ENCODE measurements at places on chromosomes 2 and 18. TPM values are rescaled to one million over a fixed set of nuclear protein-coding genes. Genes with fewer than 3 reads are reported as not detected.

UGT1A6 gene
- polyA plus RNA-seq: not detected

GKN2 gene
- polyA plus RNA-seq: not detected

DNA sequence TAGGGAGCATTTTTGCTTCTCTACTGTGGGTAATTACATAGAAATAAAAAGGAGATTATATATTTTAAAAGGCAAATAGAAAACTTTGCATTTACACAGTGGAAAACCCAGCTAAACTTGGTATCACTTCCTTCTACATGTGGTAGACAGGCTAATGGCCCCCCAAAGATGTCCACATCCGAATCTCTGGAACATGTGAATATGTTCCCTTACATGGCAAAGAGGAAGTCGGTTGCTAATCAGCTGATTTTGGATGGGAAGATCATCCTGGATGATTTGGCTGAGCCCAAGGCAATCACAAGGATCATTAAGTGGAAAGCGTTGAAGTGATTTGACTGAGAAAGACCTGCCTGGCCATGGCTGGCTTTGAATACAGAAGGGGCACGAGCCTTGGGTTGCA is 26.2 kb downstream of the CREG2 start:
- H3K27me3 ChIP-seq: peaks cover 4% of the 10 kb centered on the region
- peaks cover 17% of the 10 kb centered on the region for H3K4me1 ChIP-seq
- no peak overlapping the region for H3K4me3 ChIP-seq
- H3K36me3 ChIP-seq: no peaks in the 10 kb centered on the region
- no peak overlapping the region for H3K27ac ChIP-seq
- DNase-seq: no peak

KCNE4 gene
- polyA plus RNA-seq: not detected

GRCh38 chr2:39216346-39217191 is 27.2 kb downstream of the CDKL4 start:
- DNase-seq: peak; percentile 76
- H3K27ac ChIP-seq: peak overlapping the region; percentile 65
- H3K36me3 ChIP-seq: no peaks in the 10 kb centered on the region
- peak overlapping the region; percentile 76 for H3K4me3 ChIP-seq
- H3K4me1 ChIP-seq: peaks cover 44% of the 10 kb centered on the region

DNA sequence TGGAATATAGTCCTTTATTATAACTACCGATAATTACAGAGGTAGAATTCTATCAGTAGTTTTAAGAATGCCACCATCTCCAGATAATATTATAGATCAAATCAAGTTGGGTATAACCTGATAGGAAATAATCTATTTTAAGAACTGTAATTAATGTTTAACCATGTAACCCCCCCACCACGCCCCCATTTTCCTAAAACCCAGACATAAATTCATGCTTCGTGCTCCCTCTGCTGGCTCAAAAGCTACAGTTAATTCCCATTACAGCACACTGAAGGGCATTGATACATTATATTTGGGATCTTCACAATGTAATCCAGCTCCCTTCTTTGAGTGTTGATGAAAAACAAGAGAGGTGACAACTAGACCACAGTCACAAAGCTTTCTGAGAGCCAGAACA is 228.0 kb upstream of the SMAD7 start:
- H3K4me1 ChIP-seq: peaks cover 2% of the 10 kb centered on the region
- no peaks in the 10 kb centered on the region for H3K27me3 ChIP-seq
- no peaks in the 10 kb centered on the region for H3K36me3 ChIP-seq
- H3K27ac ChIP-seq: no peak overlapping the region
- no peak overlapping the region for H3K4me3 ChIP-seq

DNA sequence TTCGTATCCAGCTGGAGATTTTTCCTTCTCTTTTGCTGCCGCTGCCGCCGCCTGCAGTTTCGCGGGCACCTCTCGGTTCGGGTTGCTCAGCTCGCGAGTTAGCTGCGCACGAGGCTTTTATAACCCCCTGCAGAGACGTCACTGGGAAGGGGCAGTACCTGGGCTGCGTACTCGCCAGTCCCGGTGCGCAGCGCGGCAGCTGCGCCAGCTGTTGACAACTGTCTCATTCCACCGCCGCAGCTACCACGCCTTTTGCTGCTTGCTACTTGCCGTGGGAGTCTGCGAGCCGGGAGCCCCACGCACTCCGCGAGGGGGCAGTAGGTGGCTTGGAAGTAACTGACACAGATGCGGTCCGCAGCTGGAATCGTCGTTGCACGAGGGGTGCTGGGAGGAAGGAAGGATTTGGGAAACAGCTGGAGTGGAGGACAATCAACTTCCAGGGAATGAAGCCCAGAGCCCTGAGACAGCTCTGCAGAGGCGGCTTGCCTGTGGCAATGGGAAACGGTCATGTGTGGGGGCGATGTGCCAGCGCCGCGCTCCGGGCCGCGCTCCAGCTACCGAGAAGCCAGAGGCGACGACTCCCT is at the start of gene TACR1:
TSS of gene TACR1 (minus strand) at position 93 of the 584 bp plus-strand sequence. CDS start 586 bp downstream, outside the sequence.
- peaks cover 9% of the 10 kb centered on the region for H3K27me3 ChIP-seq
- no peak within 1 kb of the TSS for H3K27ac ChIP-seq
- DNase-seq: no peak
- H3K4me1 ChIP-seq: no peaks in the 10 kb centered on the region
- H3K4me3 ChIP-seq: no peak within 1 kb of the TSS

ABCB11 gene
- not detected for polyA plus RNA-seq

GRCh38 chr2:23602116-23602515 is 217.1 kb downstream of the KLHL29 start:
- H3K27me3 ChIP-seq: peaks cover 3% of the 10 kb centered on the region
- DNase-seq: no peak
- H3K27ac ChIP-seq: no peak overlapping the region
- no peaks in the 10 kb centered on the region for H3K4me1 ChIP-seq
- no peak overlapping the region for H3K4me3 ChIP-seq

KIAA2012 gene
- polyA plus RNA-seq: not detected

DNA sequence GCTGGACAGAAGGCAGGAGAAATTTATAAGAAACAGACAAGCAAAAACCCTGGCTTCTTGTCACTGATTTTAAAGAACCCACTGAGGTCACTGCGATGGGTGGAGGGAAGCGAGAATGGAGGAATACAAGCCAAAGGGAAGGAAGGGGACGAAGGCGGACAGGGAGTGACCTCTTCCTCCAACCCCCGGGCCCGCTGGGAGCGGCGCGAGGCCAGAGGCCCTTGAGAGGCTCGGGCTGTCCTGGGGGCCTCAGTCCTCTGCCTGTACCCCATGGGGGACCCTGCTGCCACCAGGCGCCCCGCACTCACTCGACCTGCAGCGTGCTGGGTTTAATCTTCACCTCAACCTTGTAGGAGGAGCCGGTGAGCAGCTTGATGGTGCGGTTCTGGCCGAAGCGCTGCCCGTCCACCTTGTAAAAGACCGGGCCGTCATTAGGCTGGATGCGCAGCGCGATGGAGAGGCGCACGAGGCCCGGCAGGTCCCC is 793 bp downstream of the CNRIP1 start:
- no peaks in the 10 kb centered on the region for H3K36me3 ChIP-seq
- peaks cover 10% of the 10 kb centered on the region for H3K4me1 ChIP-seq
- no peak for DNase-seq
- peak overlapping the region; percentile 89 for H3K4me3 ChIP-seq
- H3K27me3 ChIP-seq: peaks cover 9% of the 10 kb centered on the region

DNA sequence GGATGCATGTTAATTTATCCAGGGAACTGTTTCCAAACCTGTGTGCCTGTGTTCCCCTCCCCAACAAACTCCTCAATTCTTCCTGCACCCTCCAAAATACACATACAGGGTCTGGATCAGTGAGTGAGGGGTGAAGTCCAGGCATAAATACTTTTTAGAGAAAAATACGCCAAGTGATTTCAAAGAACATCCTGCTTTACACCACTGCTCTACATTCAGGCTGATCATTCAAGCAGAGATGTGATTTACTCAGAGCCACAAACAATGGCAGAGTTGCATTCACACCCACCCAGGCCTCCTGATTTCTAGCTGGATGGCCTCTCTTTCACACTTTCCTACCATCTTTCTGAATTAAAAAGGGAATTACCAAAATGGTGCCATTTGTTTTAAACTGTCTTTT is 289.5 kb upstream of the SLC14A2 start:
- no peak overlapping the region for H3K4me3 ChIP-seq
- no peaks in the 10 kb centered on the region for H3K36me3 ChIP-seq
- DNase-seq: no peak
- peaks cover 9% of the 10 kb centered on the region for H3K27me3 ChIP-seq
- H3K27ac ChIP-seq: no peak overlapping the region

DNA sequence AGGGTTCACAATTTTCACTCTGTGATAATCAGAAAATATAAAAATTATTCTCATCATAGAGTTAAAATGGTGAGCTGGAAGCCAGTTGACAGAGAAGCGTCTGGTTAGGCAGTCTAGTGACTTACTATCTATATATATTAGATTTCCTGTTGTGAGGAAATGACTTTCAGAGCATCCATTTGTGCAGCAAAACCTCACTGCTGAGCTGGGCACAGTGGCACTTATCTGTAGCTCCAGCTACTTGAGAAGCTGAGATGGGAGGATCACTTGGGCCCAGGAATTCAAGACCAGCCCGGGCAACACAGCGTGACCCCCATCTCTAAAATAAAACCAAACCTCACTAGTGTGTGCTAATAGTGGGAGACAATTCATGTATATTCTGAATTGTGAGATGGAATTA is 7.2 kb upstream of the KIAA2012 start:
- H3K4me1 ChIP-seq: no peaks in the 10 kb centered on the region
- peaks cover 15% of the 10 kb centered on the region for H3K27me3 ChIP-seq
- H3K27ac ChIP-seq: no peak overlapping the region
- H3K36me3 ChIP-seq: no peaks in the 10 kb centered on the region

DNA sequence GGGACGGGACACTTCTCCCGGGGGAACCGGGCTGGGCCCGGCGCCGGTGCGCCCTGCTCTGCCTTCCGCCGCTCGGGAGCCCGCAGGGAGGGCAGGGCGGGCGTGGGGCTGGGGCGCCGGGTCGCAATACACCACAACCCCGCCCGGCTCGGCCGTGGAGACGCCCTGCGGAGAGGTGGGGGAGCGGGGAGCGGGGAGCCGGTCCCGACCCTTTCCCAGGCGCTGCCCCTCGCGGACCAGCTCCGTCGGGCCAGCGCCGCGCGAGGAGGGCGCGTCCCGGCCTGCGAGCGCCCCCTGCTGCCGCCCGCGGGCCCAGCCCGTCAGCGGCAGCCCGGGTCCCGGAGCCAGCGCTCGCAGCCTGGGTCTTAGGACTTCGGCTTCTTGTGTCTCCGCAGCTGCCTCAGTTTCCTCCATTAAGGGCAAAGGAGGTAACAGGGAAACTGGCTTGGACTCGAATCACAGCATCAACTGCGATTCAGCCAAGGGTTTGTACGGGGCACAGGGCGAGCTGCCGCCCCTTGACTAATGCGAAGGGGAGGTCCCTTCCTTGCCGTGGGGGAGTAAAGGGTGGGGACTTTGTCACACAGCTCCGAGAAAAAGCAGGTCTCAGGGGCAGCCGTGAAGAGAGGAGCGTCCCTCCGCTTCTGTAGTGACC is 635 bp upstream of the ADRA2B start:
- no peaks in the 10 kb centered on the region for H3K36me3 ChIP-seq
- no peak overlapping the region for H3K27ac ChIP-seq
- peaks cover 13% of the 10 kb centered on the region for H3K27me3 ChIP-seq

GRCh38 chr2:222844323-222844722 is 16.5 kb upstream of the ACSL3 start:
- H3K27me3 ChIP-seq: no peaks in the 10 kb centered on the region
- H3K4me1 ChIP-seq: no peaks in the 10 kb centered on the region
- H3K36me3 ChIP-seq: no peaks in the 10 kb centered on the region
- no peak for DNase-seq

IL1RL1 gene
- 1.8 TPM for polyA plus RNA-seq

- peak overlapping the region; percentile 93 for H3K27ac ChIP-seq
- H3K4me3 ChIP-seq: peak overlapping the region; percentile 95
- no peaks in the 10 kb centered on the region for H3K36me3 ChIP-seq
- H3K27me3 ChIP-seq: peaks cover 10% of the 10 kb centered on the region
Measured at GRCh38 chr2:151260573-151261230, 961 bp downstream of the RBM43 start.

TMEM247 gene
- polyA plus RNA-seq: not detected

DNA sequence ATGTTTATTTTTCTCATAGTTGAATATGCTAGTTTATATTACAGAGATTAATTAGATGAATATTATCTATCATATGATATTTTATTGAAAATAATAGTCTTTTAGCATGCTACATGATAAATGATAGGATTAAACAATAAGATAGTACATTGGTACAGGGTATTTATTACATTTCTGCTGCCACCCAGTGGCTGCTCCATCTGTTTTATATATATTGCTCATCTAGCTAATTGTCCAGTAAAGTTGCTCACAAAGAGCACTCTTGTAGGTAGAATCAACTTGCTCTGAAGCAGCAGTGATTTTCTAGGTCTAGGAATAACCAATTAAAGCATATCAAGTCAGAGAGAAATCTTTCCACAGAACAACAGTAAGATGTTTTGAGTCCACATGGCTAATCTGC is 183.3 kb downstream of the ASXL3 start:
- no peak overlapping the region for H3K27ac ChIP-seq
- no peak overlapping the region for H3K4me3 ChIP-seq
- DNase-seq: no peak
- no peaks in the 10 kb centered on the region for H3K4me1 ChIP-seq

- peak overlapping the region; percentile 75 for H3K27ac ChIP-seq
- peak overlapping the region; percentile 34 for H3K4me3 ChIP-seq
- peaks cover 53% of the 10 kb centered on the region for H3K4me1 ChIP-seq
- peak; percentile 36 for DNase-seq
Measured at GRCh38 chr2:161954103-161954502, 119.9 kb downstream of the DPP4 start.

GRCh38 chr2:149000158-149000938 is 38.2 kb upstream of the LYPD6B start:
- H3K36me3 ChIP-seq: no peaks in the 10 kb centered on the region
- H3K4me3 ChIP-seq: no peak overlapping the region
- DNase-seq: no peak
- no peaks in the 10 kb centered on the region for H3K4me1 ChIP-seq
- no peak overlapping the region for H3K27ac ChIP-seq

DCDC2C gene
- polyA plus RNA-seq: not detected

HOXD4 gene
- not detected for polyA plus RNA-seq

DNA sequence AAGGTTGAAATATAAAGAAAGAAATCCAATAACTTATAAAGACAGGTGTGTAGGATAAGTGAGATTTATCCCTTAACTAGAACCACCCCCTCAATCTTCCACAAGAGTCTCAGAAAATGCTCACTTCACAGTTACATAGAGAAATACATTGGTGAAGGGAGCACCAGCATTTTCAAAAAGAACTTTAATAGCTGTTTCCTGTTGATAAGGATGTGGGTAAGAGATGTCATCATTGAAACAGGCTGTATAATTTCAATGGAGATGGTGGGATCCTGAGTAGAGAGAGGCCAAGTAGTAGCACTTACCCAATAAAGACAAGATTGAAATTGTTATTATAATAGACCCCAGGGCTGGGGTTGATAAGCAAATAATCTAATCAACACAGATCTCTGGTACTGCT is 162.2 kb upstream of the TACR1 start:
- H3K27ac ChIP-seq: no peak overlapping the region
- no peaks in the 10 kb centered on the region for H3K36me3 ChIP-seq
- peaks cover 1% of the 10 kb centered on the region for H3K27me3 ChIP-seq
- no peak for DNase-seq

GRCh38 chr2:194223218-194223617 is 1433.8 kb upstream of the SLC39A10 start:
- H3K4me1 ChIP-seq: no peaks in the 10 kb centered on the region
- no peak overlapping the region for H3K27ac ChIP-seq
- no peak overlapping the region for H3K4me3 ChIP-seq
- H3K36me3 ChIP-seq: no peaks in the 10 kb centered on the region
- no peak for DNase-seq
